ENCODE measurements at places on chromosomes 1 and 21. TPM values are rescaled to one million over a fixed set of nuclear protein-coding genes. Genes with fewer than 3 reads are reported as not detected.

The GPR3 gene
- not detected for total RNA-seq

DNA sequence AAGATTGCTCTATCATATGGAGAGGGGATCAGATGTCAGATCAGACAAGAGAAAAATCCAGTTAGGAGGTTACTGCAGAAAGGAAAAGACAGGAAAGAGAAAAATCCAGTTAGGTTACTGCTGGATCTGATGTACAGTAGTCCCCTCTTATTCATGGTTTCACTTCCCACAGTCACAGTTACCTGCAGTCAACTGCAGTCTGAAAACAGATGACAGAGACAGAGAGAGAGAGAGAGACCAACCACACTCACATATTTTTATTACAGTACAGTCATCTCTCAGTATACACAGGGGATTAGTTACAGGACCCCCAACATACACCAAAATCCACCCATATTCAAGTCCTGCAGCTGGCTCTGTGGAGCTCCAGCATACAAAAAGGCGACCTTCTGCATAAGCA lies 29.3 kb downstream of the NUP133 start:
- no peak for DNase-seq

The EIF4G3 gene
- 16.0 TPM for total RNA-seq

The NCDN gene
- total RNA-seq = 15.8 TPM

DNA sequence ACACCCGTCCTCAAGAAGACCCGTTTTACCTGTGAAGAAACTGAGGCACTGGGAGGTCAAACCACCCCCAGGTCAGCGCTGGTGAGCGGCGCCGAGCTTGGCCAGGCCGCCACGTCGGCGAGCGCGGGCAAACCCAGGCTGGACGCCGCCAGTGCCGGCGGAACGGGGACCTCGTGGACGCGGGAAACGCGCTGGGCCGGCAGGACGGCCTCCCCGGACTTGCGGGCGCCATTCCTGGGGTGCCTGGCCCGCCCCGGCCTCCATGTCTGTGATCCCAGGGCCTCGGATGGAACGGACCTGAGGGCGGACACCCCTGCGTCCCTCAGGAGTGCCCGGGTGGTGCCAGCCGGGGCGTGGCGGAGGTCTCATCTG lies 764 bp upstream of the SUMO3 start:
- no peak for DNase-seq

DNA sequence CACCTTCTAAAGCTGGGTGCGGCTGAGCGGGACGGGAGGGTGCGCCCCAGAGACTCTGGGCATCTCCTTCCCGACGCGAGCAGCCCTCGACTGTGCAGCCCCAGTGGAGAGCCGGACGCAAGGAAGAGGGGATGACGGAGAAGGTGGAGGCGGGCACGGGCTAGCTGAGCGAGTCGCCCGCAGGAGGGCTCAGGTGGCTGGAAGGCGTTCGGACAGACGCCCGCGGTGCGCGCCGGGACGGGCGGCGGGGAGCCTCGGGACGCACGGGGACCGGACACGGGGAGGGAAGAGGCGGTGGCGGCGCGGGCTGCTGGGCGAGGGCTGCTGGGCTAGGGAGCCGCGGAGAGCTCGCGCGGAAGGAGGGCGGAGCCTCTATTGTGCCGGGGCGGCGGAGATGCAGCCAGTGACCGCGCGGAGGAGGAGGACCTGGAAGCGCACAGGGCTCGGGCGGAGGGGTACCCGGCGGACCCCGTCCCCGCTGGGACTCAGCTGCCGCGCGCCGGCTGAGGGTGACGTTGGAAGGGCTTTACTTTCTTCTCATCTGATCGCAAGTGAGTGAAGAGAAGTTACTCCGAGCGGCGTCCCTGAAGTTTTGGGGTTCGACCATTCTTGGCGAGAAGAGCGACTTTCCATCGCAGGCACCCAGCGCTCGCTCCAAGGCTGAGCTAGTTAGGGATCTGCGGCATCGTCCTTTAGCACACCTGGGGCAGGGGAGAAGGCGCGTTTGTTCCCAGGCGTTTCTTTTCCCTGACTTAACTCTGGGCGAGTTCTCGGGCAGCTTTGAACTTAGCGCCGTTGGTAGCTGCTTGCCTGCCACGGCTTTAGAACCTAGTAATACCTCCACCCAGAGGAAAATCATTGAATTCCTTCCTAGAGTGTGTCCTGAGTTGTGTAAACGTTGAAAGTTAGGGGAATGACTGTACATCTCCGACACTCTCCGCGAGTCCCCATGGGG lies at the start of gene OLFML2B:
OLFML2B (minus strand) TSS at position 323 of the 955 bp plus-strand sequence. CDS start 439 bp downstream, outside the sequence.
- DNase-seq = peak; percentile 68

GRCh38 chr1:14826172-14826636 lies 227.7 kb downstream of the KAZN start:
- DNase-seq = peak; percentile 5

GRCh38 chr1:192984080-192984479 lies 75.1 kb downstream of the UCHL5 start:
- DNase-seq = no peak

GRCh38 chr1:178937695-178938094 lies 66.8 kb upstream of the ANGPTL1 start:
- DNase-seq = no peak

GRCh38 chr1:98048244-98048643 lies 127.4 kb upstream of the DPYD start:
- DNase-seq = peak; percentile 71

GRCh38 chr21:45022348-45022675 lies 52.1 kb upstream of the ADARB1 start:
- DNase-seq = no peak

DNA sequence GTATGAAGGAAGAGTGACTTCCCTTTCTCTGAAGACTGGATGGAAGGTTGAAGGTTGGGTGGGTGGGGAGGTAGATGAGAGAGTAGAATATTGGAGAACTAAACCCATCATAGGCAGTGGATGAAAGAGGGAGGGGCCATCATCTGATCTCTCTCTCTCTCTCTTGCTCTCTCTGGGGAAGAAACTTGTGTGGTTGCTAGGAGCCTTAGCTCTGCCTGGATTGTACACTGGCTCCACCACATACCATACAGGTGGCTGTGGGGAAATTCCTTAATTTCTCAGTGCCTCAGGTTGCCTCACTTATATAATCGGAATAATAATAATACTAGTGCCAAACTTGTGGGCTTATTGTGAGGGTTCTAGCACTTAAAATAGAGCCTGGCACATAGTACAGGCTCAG lies 9.5 kb downstream of the XCL1 start:
- no peak for DNase-seq

- no peak for DNase-seq
These were observed 139.2 kb upstream of the COL11A1 start for GRCh38 chr1:103247517-103247916.

DNA sequence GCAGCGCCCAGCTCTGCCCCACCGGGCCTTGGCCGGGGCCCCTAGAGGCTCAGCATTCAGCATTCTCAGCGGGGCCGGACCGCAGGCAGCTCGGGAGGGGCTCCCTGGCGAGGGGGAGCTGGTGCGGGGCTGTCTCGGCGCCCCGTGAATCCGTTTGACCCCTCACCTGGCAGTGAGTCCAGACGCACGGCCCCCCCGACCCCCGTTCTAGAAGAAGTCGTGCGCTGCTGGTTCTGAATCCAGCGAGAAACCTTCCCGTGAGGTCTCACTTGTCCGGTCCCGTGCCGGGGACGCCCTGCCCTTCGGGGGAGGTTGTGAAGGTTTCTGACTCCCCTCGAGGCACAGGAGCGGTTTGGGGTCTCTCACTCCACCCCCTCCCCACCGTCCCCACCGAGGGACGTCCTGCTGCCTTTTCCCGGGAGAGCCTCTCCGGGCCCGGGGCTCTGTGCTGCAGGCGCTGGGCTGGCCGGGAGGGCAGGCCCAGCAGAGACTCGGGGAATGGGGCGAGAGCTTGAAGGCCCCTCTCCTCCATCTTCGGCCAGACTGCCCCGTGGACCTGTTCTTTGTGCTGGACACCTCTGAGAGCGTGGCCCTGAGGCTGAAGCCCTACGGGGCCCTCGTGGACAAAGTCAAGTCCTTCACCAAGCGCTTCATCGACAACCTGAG lies 655 bp downstream of the COL6A1 start:
- no peak for DNase-seq

The TRABD2B gene
- 1.7 TPM for total RNA-seq

DNA sequence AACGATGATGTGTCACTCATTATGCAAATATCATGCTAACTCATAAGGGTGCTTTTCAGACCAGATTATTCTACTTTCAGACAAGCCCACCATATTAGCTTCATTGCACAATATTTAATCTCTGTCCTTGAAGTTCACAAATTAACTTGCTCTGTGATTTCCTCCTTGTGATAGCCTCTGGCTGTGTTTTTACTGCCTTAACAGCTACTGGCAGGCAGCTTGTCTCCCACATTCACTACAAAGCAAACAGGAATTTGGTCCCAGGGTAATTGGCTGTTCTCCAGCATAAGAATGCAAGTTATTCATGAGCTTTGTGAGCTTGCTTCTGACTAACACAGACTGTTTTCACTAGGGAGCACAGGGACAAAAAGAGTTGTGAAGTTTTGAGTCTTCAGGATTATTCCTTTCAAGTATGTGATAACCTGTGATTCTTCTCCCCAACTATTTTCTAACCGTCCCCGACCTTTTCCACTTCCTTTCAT lies 87.9 kb upstream of the HMCN1 start:
- peak; percentile 83 for DNase-seq

- no peak for DNase-seq
These were observed 53.0 kb downstream of the MAB21L3 start for GRCh38 chr1:116164150-116164549.

The RIIAD1 gene
- total RNA-seq = not detected

DNA sequence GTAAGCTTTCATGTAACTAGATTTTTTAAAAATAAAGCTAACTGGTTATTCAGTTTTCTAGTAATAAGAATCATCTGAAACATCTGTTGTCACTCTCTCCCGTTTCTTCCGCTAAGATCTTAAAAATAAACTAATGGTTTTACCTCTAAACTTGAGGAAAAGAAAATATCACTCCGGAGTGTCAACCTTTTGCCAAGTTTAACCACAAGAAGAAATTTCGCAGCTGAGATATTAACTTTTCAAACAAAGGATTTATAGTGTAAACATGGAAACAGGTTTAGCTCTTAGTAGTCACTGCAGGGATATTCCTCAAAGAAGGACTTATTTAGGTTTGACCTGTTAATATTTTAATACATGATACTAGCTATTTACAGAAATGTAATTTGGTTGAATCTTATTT lies 954.9 kb downstream of the ADGRL2 start:
- no peak for DNase-seq

The CACHD1 gene
- total RNA-seq = 5.7 TPM

GRCh38 chr1:94675373-94675772 lies 133.8 kb upstream of the F3 start:
- DNase-seq = no peak

GRCh38 chr1:34984435-34984792 lies 733 bp downstream of the TMEM35B start:
- no peak for DNase-seq

Measured in MG63 (cell line).